ENCODE measurements at places on chromosomes 12 and 14.

GRCh38 chr12:55686366-55687010 lies 21.2 kb downstream of the ITGA7 start:
- DNase-seq: no peak

GRCh38 chr12:42868291-42868690 lies 278.7 kb upstream of the PRICKLE1 start:
- DNase-seq: no peak

DNA sequence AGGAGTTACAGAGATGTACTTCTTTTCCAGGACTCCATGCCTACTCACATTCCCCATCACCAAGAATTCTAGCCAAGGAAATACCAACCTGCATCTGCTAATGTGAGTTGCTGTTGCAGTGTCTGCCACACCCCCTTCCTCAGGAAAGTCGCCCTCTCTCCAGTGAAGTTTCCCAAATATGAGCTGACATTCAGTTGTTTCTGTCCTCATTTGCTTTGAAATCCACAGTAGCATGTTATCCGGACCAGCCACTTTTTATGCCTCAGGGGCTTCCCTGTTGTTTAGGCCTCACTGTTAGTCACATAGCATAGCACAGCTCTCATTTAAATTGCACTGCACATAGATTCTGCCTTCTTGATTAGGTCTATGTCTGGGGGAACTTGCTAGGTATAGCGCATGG lies 212.4 kb downstream of the EGLN3 start:
- DNase-seq: no peak

- DNase-seq: no peak
Observed at GRCh38 chr12:45244561-45245343, 28.9 kb downstream of the ANO6 start.

GRCh38 chr12:13563743-13564125 lies 367.2 kb downstream of the EMP1 start:
- no peak for DNase-seq

DNA sequence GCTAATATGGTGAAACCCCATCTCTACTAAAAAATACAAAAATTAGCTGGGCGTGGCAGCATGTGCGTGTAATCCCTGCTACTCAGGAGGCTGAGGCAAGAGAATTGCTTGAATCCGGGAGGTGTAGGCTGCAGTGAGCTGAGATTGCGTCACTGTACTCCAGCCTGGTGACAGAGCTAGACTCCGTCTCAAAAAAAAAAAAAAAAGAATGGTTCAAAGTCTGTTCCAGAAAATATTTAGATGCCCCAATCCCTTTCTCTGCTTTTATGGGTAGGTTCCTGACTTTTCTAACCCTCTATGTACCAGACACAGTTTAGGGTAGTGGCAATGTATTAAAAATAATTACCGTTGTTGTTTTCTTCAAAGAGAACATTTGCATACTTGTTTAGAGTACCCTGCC lies 161.4 kb downstream of the STXBP6 start:
- no peak for DNase-seq

DNA sequence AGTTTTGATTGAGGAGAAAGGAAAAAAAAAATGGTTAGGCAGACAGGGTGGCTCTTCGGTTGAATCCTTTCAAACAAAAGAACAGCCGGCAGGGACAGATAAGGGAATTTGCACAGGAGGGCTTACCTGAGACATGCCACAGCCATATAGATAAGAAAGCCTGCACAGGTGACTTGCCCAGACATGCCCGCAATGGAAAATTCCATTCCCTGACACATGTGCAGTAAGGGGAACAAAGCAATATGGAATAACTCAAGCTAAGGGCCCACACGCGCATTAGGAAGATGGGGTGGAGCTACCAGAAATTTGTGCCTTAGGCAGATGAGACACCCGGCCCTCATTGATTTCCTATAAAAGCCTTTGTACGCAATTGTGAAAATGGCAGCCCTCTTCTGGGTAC lies 86.7 kb downstream of the TMEM260 start:
- DNase-seq: no peak

- no peak for DNase-seq
Observed at GRCh38 chr14:32450919-32451675, 122.0 kb downstream of the AKAP6 start.

- no peak for DNase-seq
Observed at GRCh38 chr12:9951026-9951675, 19.0 kb upstream of the CLEC2A start.

DNA sequence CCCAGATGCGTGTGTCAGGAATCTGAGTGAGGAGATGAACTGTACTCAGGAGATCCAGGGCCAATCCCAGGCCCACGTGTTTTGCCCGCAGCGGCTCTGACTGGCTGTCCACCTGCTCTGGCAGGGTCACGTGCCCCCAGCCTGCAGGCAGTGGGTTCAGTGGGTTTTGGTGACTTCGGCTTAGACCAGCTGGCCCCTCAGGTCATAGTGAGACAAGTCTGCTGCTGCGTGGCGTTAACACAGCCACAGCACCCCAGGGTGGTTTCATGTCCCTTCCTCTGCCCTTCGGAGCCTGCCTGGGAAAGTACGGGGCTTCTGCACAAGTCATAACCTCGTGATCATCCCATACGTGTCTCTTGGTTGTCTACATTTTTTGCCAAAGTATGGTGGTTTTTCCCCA lies 2.6 kb downstream of the FBRSL1 start:
- DNase-seq: no peak

GRCh38 chr14:65156568-65157366 lies 54.5 kb upstream of the MAX start:
- DNase-seq: no peak

GRCh38 chr14:80387563-80387981 lies 176.3 kb upstream of the DIO2 start:
- DNase-seq: no peak

DNA sequence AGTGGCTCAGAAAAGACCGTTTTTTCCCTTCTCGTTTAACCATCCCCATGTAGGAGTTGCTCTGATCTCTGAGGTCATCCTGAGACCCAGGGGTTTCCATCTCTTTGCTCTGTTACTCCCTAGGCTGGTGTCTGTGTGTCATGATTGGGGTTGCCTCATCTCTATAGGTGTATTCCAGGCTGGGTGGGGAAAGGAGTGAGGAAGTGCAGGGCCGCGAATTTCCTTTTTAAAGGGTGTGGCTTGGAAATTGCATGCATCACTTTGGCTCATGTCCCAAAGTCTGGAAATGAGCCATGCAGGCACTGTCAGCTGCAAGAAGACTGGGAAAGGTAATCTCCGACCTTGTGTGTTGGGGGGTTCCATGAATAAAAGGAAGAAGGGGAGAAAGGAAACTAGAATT lies 201.9 kb downstream of the AACS start:
- DNase-seq: no peak

GRCh38 chr12:4743046-4743445 lies 22.8 kb downstream of the GALNT8 start:
- no peak for DNase-seq

- DNase-seq: peak; percentile 15
Observed at GRCh38 chr14:102902523-102903247, 19.8 kb upstream of the AMN start.

DNA sequence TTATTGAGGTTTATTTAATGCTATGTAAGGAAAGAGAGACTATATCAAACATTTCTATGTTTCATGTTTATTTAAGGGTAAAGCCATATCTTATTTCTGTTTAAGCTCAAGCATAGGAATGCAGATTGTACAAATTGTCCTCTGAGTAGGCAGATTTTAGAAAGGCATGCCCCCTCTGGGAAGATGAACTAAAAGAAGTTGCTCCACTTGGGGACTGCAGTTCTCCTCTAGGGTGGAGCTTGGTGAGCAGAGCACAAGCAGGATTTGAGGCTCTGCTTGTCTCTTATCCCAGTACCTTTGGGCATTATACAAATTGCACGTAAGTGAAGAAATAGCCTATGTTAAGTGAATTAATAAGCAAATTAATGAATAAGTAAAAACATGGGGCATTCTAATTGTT lies 96.2 kb upstream of the PDE3A start:
- DNase-seq: no peak

DNA sequence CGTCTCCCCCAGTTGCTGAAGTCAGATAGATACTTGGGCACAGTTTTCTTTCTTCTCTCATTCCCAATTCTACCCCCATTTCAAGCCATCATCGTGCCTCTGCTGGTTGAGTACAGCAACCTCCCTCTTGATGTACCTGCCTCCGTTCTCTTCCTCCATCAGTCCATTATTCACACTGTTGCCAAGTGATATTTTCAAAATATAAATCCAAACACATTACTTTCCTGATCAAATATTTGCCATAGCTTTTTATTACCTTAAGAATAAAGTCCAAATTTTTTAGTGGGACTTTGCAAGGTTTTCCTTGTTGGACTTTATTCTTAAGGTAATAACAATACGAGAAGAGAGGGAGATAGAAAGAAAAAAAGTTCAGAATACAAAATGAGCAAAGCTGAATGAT lies 18.6 kb upstream of the SSPN start:
- no peak for DNase-seq

- DNase-seq: no peak
Observed at GRCh38 chr14:20487396-20487725, 18.0 kb upstream of the RNASE10 start.

DNA sequence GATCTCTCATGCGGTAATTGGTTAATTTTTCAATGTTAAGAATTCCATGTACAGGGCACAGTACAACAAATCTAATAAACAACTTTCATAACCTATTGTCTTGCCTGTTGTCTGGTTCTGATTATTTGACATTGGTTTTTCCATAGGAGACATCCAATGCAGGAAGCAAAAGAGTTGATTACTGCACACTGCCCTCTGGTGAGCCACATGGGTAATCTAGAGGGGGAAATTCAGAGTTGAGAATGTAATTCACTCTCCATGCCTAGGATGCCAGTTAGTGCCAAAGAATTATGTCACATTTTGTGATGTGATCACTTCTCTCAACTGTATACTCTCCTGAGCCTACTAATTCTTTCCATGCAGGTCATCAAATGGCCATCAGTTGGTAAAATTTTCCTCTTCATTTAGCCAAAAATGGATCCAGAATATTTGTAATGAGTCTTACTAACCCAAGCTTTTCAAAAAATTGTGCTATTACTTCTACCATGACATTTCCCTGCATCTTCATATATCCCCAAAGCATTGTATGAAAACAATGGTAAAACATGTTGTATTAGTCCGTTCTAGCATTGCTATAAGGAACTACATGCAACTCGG lies 17.7 kb upstream of the CCDC91 start:
- peak; percentile 14 for DNase-seq

DNA sequence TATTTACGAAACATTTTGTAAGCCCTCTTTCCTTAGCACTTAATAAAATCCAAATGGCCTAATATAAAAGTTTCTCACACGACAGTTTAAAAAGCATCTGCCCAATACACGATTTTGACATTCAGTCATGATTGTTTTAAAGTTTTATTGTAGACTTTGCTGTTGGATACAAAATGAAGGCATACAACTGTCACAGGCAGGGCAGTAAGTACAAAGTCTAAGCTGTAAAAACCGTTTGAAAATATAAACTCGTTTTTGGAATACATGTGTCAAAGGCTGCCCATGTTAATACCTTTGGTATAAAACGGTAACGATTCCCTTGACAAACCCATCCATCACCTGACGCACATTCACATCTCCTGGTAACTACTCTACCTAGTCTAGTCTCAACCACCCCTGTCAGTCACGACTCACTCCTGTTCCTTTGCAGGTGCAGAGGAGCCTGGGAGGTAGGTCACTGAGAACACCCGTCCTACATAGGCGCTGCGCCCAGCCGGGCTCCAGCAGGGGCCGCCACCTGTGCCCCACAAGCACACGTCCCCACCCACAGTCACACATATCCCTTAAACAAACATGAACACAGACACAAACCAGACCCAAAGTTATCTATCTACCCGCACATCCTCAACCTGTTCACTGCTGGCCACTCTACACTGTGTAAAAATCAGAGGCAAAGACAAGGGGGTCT lies 27.1 kb downstream of the KCTD10 start:
- DNase-seq: no peak

- no peak for DNase-seq
Observed at GRCh38 chr12:15811214-15812127, 22.3 kb upstream of the EPS8 start.

DNA sequence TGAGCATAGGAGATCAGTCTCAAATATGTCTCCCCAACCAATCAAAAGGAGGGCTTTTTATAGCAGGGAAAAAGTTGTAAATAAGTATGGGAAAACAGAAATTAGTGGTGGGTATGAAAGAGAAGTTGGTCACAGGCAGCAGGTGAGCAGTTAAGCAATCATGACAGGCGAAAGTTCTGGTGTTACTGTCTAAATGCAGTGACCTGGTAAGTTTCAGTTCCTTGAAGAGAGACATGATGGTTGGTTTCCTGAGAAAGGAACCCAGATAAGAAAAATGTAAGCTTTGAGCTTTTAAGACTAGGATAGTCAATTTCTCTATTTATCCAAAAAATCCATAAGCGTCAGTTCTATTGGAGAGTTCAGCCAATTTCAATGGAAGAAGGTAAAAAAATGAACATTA lies 466.2 kb upstream of the FLRT2 start:
- DNase-seq: no peak

DNA sequence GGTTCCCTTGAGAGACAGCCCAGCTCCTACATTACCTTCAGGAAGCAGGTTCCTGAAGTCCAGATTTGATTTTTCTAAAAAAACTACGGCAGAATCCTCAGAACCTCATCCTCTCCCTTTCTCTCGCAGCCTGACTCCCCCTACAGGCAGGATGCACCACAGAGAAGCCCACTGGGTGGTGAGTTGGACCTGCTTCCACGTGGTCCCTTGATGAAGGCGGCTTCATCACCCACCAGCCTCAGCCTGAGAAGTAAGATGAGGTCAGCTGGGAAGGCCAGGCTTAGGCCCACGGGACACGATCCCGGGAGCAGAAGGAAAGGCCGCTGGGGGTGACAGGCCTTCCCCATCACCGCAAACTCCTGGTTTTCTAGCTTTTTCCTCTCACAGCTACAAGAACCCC lies 83.0 kb downstream of the ACTN1 start:
- DNase-seq: no peak

DNA sequence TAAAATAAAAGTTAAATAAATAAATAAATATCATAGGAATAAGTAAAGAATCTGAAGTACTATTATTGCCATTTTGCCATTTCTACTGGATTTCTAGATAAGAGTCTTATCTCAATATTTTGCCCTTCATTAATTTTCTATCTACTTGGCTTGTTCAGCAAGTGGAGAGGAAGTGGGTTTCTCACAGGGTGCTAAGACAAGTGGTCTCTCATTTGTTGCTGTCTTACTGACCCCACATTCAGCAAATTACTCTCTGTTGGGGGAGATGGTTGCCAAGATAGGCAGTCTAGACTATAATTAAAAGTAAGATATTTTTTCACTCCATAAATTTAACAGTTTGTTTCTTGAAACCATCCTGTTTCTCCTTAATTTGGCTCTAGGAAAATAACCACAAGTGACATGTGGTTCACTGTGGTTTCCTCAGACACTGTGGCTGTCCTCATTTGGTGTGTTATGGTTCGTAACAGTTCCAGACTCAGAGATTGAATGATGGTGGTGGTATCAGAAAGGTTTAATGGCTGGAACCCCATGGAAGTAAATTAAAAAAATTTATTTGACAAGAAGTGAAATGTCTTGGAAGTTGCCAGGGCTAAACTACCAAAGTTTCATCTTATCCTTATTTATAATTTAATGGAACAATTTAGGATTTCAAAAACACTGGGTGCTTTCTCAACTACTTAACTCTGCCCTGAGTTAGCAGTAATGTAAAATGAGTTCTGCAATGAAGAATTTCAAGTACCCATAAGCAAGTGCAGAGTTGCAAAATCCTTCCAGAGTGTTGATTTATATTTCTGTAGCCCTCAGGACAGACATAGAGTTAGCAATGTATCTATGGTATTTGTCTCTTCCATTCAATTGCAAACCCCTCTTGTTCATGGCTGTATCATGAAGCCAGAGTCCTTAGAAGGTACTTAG lies 214.8 kb downstream of the MSRB3 start:
- DNase-seq: no peak
